Smooth muscle cell of the umbilical artery (primary cell): ENCODE measurements at places on chromosomes 6 and 20. TPM values are rescaled to one million over a fixed set of nuclear protein-coding genes. Genes with fewer than 3 reads are reported as not detected.

The DEFB132 gene
- total RNA-seq: not detected in 2 replicates

The PRL gene
- not detected in 2 replicates for total RNA-seq

The C20orf204 gene
- total RNA-seq: 0.88 and 0.89 TPM in 2 replicates

The COL19A1 gene
- 0.59 and 1.0 TPM in 2 replicates for total RNA-seq

The TCF21 gene
- total RNA-seq: 1.4 and 3.0 TPM in 2 replicates

The DUSP15 gene
- not detected in 2 replicates for total RNA-seq

The MAS1 gene
- under 0.01 TPM in 1 of 2 replicates, not detected in the other for total RNA-seq

The NRSN1 gene
- total RNA-seq: not detected in 2 replicates

The BTNL2 gene
- total RNA-seq: not detected in 2 replicates

The PLEKHG1 gene
- 0.30 and 0.55 TPM in 2 replicates for total RNA-seq

The CGA gene
- total RNA-seq: not detected in 2 replicates

The IDH3B gene
- 62.1 and 66.0 TPM in 2 replicates for total RNA-seq

The ISM1 gene
- 0.05 TPM in 1 of 2 replicates, not detected in the other for total RNA-seq

The TAF4 gene
- 3.3 and 7.3 TPM in 2 replicates for total RNA-seq

The CRIP3 gene
- not detected in 2 replicates for total RNA-seq

The BPIFB3 gene
- total RNA-seq: not detected in 2 replicates

The SLPI gene
- not detected in 2 replicates for total RNA-seq

The PAK1IP1 gene
- 20.5 and 22.0 TPM in 2 replicates for total RNA-seq

The NT5E gene
- 327 and 1,188 TPM in 2 replicates for total RNA-seq

The UBE2V1 gene
- 35.6 and 74.7 TPM in 2 replicates for total RNA-seq

The MDFI gene
- total RNA-seq: 0.83 and 7.4 TPM in 2 replicates

The PLAGL1 gene
- 7.4 and 16.8 TPM in 2 replicates for total RNA-seq

The HAO1 gene
- total RNA-seq: not detected in 2 replicates

The FAM217A gene
- not detected in 2 replicates for total RNA-seq

The STAU1 gene
- total RNA-seq: 38.3 and 71.6 TPM in 2 replicates

The VIP gene
- total RNA-seq: not detected in 2 replicates

The HMGA1 gene
- 73.6 and 257 TPM in 2 replicates for total RNA-seq

The MAK gene
- total RNA-seq: not detected in 2 replicates

The FRMD1 gene
- total RNA-seq: not detected in 2 replicates

The SPATS1 gene
- total RNA-seq: not detected in 2 replicates

The SNAP91 gene
- total RNA-seq: 0.05 and 0.30 TPM in 2 replicates

The LSM2 gene
- 17.2 and 18.4 TPM in 2 replicates for total RNA-seq

The NKAIN4 gene
- total RNA-seq: not detected in 2 replicates

The L3MBTL1 gene
- 5.8 and 7.1 TPM in 2 replicates for total RNA-seq

The RBM39 gene
- 242 and 396 TPM in 2 replicates for total RNA-seq

The NOX3 gene
- total RNA-seq: not detected in 2 replicates

The TBC1D7 gene
- total RNA-seq: 19.5 and 22.9 TPM in 2 replicates

The IRF4 gene
- not detected in 2 replicates for total RNA-seq

The OVOL2 gene
- total RNA-seq: not detected in 2 replicates

The HEBP2 gene
- total RNA-seq: 26.9 and 40.7 TPM in 2 replicates

The GSTA1 gene
- total RNA-seq: not detected in 2 replicates

The SLC12A5 gene
- total RNA-seq: 0.30 and 1.3 TPM in 2 replicates

The GINM1 gene
- total RNA-seq: 69.0 and 92.1 TPM in 2 replicates

The EMILIN3 gene
- total RNA-seq: under 0.01 TPM in 1 of 2 replicates, not detected in the other

The AKAP7 gene
- total RNA-seq: 5.8 and 6.2 TPM in 2 replicates

The BPIFB2 gene
- not detected in 2 replicates for total RNA-seq

The PPP1R14C gene
- total RNA-seq: under 0.01 and 0.09 TPM in 2 replicates

The WASF1 gene
- 6.2 and 14.2 TPM in 2 replicates for total RNA-seq

The MGME1 gene
- 5.6 and 9.6 TPM in 2 replicates for total RNA-seq

The SIGLEC1 gene
- total RNA-seq: not detected in 2 replicates

The SLC32A1 gene
- total RNA-seq: not detected in 2 replicates

The DAAM2 gene
- 1.2 and 1.4 TPM in 2 replicates for total RNA-seq

The ARMC12 gene
- 0.30 and 0.42 TPM in 2 replicates for total RNA-seq

The SIRPB2 gene
- not detected in 2 replicates for total RNA-seq

The SIRPA gene
- total RNA-seq: 12.9 and 16.9 TPM in 2 replicates

The TOP1 gene
- 27.0 and 55.9 TPM in 2 replicates for total RNA-seq

The MLN gene
- total RNA-seq: not detected in 2 replicates

The CHRNA4 gene
- total RNA-seq: not detected in 2 replicates

The INSM1 gene
- not detected in 2 replicates for total RNA-seq

The CTAGE9 gene
- not detected in 2 replicates for total RNA-seq
